ENCODE measurements at places on chromosomes 6 and 20. TPM values are rescaled to one million over a fixed set of nuclear protein-coding genes. Genes with fewer than 3 reads are reported as not detected.

Gene SEMG1
- not detected for total RNA-seq

Gene OR2H2
- not detected for total RNA-seq

Gene NKAIN2
- total RNA-seq, result 2.5 TPM

Gene TUBB2B
- total RNA-seq, result 63.7 TPM

Gene DEFB124
- total RNA-seq, result 0.62 TPM

Gene CALHM6
- total RNA-seq, result 3.8 TPM

Gene NFYA
- total RNA-seq, result 14.4 TPM

Gene CD93
- total RNA-seq, result 67.5 TPM

Gene APCDD1L
- total RNA-seq, result 2.1 TPM

Gene ME1
- total RNA-seq, result 1.9 TPM

Gene ZNF311
- 2.3 TPM for total RNA-seq

Gene PGC
- total RNA-seq, result not detected

Gene PI16
- total RNA-seq, result 65.7 TPM

Gene KIF6
- 1.1 TPM for total RNA-seq

Gene PRND
- total RNA-seq, result 46.4 TPM

Gene NR2E1
- total RNA-seq, result not detected

Gene TBC1D7
- 15.6 TPM for total RNA-seq

Gene PET117
- 10.7 TPM for total RNA-seq

Gene AHI1
- total RNA-seq, result 25.5 TPM

Gene CUL9
- 16.8 TPM for total RNA-seq

Gene TRIM40
- total RNA-seq, result not detected

All from muscle of leg (tissue), 16 donors.